ENCODE measurements at places on chromosomes 1 and 21. TPM values are rescaled to one million over a fixed set of nuclear protein-coding genes. Genes with fewer than 3 reads are reported as not detected.
A peak's percentile ranks its signal among the peaks of the same experiment; 100 is the strongest.

The GBP6 gene
- 0.39 TPM for total RNA-seq

The FCRL1 gene
- total RNA-seq: 0.39 TPM

The MMEL1 gene
- 1.3 TPM for total RNA-seq

DNA sequence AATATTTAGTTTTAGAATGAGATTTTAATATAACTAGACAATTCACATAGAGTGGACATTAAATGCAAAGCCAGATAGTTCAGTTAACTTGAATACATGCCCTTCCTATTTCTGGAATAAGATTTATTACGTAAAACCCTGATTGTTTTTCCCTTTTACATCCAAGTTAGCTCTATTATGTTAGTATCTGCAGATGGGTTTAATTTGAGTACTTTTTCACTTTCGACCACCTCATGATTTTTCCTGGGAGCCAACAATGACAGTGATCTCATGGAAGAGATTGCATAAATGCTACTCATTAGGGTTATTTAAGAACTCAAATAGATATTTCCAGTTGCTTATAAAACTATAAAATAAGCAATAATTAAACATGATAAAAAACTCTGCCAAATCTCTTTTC, 199.4 kb upstream of the PTGFR start:
- peak; percentile 71 for DNase-seq

GRCh38 chr1:50163680-50164079, 55.0 kb downstream of the ELAVL4 start:
- no peak for DNase-seq

Data from skin of body (tissue), 3 donors.